ENCODE measurements at places on chromosomes 2 and 18.

- DNase-seq, result no peak
Measured at GRCh38 chr2:120802867-120803484, 67.3 kb downstream of the GLI2 start.

DNA sequence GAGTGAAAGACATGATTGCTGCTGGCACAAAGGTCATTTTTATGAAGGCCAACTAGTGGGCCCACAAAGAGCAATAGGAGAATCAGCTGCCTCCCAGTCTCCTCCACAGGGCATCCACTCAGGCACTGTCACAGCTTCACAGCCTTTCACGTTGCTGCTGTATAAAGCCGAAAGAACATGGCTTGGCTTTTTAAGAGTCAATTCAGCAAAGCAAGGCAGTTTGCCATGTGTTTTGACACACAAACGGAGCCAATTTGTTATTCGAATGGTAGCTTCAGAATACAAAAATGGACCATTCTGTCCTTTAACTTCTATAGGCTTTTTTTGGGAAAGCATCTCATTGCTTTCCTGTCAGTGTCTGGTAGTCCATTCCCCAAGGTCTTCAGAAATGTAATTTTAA lies 283.4 kb upstream of the PARD3B start:
- DNase-seq, result no peak

- no peak for DNase-seq
Measured at GRCh38 chr18:35110059-35110458, 68.8 kb downstream of the MAPRE2 start.

DNA sequence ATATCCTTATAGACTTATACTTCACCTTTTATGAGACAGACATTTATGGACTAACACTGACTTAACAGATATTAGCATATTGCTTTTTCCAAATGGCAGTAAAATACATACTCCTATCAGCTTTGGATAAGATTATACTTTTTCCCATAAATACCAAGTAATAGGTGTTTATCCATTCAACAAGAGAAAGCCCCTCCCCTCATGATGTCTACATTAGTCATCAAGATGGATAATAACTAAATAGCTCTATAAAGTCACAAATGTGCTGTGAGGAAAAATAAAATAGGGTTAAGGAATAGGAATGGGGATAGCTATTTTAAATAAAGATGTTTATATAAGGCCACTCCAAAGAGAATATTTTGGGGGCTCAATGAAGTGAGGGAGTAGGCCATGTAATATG lies 39.4 kb downstream of the CSRNP3 start:
- no peak for DNase-seq

- no peak for DNase-seq
Measured at GRCh38 chr18:27599202-27599829, 414.2 kb upstream of the CHST9 start.
